ENCODE measurements at places on chromosomes 11 and 22.

- no peak for DNase-seq
Observed at GRCh38 chr11:9753021-9753420, 89.1 kb downstream of the SWAP70 start.

GRCh38 chr11:130827451-130828377 is 88.6 kb downstream of the SNX19 start:
- no peak for DNase-seq

DNA sequence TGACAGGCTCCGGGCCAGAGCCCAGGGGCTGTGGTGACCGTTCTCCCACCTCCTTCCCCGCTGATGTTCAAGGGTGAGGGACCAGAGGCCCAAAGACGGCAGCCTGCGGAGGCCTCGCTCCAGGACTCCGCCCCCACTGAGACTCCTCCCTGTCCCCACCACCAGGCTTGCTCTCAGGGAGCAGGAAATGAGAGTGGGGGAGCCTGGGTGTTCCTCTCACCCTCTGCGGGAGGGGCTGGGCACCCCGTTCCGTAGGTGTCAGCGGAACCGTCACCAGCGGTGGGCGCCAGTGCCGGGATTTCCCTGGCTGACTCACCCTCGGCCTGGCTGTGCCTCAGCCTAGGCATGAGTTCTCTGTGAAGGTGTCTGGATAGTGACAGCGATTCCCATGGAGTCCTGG is 15.7 kb downstream of the DAGLA start:
- DNase-seq = peak; percentile 94

DNA sequence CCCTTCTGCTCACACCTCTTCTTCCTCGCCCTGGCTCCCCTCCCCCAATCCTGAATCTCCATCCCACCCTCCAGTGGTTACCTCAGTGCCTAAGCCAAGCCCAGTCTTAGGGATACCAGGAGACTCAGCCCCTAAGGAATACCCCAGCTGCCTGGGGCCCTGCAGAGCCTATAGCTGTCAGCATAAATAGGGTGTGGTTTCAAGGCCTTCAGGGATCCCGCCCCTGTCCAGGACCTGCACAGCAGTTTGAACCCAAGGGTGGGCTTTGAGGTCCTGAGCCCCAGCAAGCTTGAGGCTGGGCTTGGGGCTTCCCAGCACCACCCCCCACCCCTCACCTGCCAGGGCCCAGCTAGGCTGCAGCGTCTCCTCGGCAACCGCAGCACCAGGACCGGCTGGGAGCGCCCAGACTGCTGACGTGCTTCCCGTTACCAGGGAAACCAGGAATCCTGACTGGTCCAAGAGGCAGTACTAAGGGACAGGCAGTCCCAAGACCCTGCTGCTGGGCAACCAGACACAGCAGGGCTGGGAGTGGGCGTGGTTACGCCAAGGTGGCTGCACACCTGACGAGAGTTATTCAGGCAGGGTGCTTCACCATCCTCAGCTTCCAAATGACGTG is 13.7 kb downstream of the APBB1 start:
- DNase-seq = no peak

GRCh38 chr11:26078231-26078821 is 253.6 kb upstream of the ANO3 start:
- no peak for DNase-seq

DNA sequence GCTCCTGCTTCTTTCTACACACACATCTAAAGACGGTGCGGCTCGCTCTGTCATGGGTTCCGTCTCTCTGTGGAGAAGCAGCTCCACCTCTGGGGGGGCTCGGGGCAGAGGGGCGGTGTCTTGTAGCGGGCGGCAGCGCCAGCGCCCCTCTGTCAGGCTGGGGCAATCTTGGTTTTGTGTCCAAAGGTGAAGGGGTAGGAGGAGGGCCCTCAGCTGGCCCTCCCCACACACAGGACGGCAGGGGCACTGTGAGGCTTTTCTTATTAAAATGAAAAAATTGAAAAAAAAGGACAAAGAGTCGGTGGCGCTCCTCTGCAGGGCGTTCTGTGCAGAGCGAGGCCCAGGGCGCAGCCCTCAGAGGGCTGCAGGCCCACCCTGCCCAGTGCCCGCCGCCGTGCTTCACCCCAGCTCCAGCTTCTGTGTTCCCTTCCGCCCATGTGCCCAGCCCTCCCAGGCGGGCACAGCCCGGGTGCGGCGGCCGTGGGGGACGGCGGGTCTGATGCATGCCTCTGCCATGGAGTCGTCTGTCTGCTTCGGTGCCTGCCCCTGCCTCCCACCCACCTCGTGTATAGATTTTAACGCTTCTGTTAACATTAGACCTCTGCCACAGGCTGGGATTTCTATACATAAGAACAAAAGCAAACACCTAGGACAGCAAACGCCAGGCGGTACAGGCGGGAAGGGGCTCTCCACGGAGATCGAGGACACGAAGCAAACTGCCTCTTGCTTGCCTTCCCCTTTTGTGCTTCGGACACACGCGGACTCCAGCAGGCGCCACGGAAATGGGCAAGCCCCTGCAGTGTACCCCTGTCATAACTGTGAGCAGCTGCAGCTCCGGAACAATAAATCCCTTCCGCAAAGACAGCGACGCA is 24.5 kb downstream of the MOB2 start:
- DNase-seq = no peak

GRCh38 chr11:122804161-122804560 is 34.1 kb upstream of the CRTAM start:
- no peak for DNase-seq

GRCh38 chr11:32931606-32932005 is 39.0 kb downstream of the QSER1 start:
- no peak for DNase-seq

GRCh38 chr22:25350551-25350971 is 131.1 kb downstream of the CRYBB2 start:
- no peak for DNase-seq

GRCh38 chr11:118216621-118217481 is 8.0 kb downstream of the JAML start:
- peak; percentile 42 for DNase-seq

GRCh38 chr11:9840460-9841004 is 176.7 kb downstream of the SWAP70 start:
- DNase-seq = no peak

DNA sequence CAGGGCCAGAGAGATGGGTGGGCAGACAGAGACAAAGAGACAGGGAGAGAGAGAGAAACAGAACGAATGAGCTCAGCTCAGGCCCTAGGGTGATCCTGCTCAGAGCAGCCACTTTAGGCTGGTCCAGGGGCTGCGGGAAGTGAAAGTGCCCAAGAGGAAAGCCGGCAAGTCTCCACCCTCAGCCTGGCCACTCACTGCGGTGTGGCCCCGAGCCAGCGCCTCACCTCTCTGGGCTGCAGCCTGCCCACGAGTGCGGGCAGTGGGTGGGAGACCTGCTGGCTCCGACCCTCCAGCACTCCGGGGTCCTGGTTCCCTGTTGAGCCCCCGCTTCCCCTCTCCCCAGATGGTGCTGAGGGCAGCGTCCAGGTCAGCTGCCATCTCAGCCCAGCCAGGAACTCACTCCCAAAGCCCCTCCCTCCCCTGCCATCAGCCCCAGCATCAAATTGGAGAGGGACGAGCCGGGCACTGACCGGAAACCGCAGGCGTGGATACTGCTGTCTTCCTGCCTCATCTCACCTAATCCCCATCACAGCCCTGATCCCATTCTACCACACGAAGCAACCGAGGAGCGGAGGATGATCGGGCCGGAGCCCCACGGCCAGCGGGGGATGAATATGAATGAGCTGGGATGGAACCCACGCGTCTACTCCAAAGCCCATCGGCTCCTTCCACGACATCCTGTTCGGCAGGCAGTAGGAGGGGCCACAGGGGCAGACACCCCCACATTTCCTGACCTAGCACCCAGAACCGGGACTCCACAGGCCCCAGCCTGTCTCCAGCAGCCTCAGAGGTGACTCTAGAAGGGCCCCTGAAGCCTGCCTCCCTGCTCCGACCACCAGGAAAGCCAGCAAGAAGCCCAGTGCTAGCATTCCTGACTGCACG is 16.9 kb downstream of the ELFN2 start:
- DNase-seq = no peak

- no peak for DNase-seq
Observed at GRCh38 chr11:130908770-130909625, 7.3 kb downstream of the SNX19 start.

DNA sequence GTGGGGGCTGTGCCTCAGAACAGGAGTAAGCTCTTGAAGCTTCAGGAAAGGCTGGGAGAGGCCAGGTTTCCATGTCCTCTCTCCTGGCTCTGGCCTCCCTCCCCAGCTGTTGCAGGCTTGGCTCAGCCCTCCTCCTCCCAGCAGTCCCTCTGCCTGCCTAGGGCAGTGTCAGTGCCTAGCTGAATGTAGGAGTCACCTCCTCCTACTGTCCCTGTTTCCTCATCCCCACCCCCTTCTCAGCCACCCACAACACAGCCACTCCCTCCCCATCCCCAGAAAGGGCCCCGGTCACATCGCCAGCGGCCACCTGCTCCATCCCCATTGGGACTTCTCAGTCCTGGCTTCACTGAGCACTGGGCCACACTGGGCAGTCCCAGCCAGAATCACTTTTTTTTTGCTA is 2.9 kb upstream of the FBLN1 start:
- no peak for DNase-seq

GRCh38 chr11:44753961-44754645 is 27.3 kb downstream of the TSPAN18 start:
- no peak for DNase-seq

- no peak for DNase-seq
Observed at GRCh38 chr11:108983636-108984420, 319.0 kb downstream of the DDX10 start.

DNA sequence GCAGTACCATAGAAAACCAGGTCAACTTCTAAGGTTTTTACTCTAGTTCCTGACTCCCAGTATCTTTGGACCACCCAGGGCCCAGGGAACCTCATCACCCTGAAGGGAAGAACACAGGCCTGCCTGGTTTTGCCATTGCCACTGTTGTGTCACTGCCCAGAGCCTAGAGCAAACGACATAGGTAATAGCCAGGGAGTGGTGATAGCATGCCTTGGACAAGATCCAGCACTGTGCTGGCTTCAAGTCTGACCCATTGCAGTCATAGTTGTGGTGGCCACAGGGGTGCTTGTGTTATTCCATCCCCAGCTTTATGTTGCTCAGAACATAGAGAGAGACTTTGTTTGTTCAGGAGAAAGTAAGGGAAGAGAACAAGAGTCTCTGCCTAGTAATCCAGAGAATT is 2310.2 kb downstream of the LRRC4C start:
- DNase-seq = no peak

DNA sequence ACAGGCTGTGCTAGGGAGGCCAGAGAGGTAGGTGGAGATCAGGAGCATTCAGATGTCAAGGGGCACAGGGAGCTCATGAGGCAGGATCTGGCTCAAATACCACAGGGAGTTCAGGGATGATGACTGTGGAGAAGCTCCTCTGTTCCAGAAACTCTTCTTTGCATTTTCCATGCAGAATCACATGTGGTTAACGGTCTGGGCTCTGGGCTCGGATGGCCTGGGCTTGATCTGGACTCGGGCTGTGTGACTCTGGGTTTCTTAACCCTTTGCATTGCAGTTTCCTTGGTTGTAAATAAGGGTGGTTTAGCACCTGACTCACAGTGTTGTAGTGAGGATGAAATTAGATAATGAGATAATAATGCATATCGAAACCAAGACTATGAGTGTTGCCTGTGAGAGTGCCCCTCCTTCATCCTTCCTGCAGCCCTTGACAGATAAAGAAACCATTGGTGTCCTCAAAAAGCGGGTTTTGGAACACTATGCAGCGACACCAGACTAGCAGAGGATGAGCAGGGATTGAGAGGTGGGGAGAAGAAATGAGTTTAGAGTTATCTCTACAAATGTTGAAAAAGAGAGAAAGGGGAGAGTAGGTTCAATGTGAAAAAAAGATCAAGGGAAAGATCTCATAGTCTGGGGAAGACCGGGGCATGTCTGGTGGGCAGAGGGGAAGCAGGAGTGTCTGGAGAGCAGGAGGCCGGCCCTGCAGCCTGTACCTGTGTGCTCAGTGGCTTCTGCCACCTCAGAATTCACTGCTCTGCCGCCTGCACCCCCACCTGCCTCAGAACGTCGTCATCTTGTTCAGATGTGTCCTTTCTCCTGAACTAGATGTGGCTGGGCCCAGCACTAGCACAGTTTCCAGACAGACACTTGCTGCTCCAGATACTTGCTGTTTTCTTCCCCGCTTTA is 197.8 kb upstream of the SORL1-AS1 start:
- DNase-seq = no peak

DNA sequence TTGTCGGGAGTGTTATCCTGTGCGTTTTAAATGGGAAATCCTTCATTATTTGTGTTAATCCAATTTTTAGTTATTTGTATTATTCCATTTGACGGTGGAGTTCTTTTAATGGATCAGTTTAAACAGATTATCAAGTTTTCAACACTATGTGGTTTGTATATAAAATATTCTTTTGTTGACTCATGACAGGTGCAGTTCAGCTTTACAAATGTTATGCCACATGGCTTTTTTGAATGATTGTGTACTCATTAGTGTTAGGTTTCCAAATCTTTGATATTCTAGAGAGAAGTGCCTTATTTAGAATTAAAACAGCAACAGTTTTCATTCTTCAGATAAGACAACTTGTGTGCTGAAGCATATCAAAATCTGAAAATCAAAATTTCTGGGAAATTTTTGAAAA is 2.4 kb downstream of the JAM3 start:
- DNase-seq = no peak

DNA sequence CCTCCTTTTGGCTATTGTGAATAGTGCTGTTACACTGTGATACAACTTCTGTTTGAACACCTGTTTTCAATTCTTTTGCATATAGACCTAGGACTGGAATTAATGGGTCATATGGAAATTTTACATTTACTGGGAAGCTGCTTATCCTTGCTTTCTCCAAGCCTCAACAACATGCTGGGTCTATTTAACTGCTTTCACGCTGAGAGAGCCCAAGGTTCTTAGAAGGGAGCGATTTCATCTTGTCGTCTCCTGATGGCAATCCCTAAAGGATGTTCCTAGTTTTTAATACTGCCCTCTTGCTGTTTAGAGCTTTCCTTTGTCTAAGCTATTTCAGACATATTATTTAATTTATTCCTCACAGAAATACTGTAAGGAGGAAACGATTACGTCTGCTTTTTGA is 15.5 kb downstream of the IRAG1 start:
- no peak for DNase-seq

DNA sequence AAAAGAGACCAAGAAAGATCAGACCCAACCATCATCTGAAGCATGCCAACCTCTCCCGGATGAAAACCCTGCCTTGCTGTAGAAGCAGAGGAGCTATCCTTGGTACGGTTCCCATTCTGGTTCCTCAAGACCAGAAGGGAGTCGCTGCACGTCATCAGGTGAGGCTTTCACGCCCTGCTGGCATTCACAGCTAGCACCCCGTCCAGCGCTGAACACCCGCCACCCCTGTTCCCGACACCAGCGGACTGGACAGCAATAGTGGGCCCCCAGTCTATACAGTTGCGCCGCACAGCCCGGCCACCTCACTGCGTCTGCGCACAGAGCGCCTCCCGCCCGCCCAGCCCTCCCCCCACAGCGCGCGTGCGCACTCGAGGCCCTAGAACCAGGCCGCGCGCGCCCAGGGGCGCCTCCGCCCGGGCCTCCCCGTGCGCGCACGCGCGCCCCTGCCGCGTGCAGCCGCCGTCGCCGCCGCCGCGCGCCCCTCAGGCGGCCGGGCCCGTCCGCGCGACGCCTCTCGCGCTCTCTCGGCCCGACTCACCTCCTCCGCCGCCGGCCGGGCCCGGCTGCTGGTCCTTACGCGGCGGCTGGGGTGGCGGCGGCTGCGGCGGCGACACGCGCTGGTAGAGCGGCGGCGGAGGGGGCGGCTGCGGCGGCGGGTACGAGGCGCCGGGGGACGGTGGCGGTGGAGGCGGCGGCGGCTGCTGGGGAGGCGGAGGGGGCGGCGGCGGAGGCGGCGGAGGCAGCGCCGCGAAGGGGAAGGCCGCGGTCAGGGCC is 706 bp downstream of the SF1 start:
- peak; percentile 70 for DNase-seq

GRCh38 chr11:78419327-78419726 is 1.7 kb upstream of the GAB2 start:
- no peak for DNase-seq
